ENCODE measurements at places on chromosomes 13 and 19.

DNA sequence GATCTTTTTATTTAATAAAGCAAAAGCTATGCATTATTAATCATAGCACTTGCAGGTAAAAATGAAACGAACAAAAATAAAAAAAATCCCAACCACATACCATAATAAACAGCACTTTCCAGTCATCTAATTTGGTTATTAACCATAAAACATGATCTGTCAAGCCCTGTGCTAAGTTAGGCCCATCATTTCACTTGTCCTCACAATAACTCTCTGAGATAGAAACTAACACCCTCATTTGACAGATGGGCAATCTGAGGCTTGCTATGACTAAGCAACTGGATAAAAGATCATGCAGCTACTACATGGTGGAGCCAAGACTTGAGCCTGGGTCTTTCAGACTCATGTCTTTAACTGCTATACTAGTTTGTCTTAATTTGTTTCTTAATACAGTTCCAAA is 21.8 kb downstream of the PROSER1 start:
- DNase-seq = no peak

DNA sequence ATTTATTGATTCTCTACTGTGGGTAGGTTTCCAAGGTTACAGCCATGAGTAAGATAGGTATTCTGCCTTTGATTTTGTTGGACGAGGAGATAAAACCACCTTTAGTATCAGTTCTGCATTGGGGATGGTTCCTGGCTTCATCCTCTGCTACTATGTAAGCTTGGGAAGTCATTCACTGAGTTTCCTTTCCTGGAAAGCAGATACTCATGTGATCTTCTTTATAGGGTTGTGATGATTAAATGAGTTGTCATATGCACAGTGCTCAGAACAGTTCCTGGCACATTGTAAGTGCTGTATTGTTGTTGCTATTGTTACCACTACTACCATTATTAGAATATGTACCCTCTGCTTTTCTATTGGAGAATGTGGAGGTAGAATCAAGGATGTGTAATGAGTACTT is 13.1 kb upstream of the WTIP start:
- no peak for DNase-seq

GRCh38 chr13:28685892-28686291 is 27.0 kb downstream of the POMP start:
- DNase-seq = no peak

DNA sequence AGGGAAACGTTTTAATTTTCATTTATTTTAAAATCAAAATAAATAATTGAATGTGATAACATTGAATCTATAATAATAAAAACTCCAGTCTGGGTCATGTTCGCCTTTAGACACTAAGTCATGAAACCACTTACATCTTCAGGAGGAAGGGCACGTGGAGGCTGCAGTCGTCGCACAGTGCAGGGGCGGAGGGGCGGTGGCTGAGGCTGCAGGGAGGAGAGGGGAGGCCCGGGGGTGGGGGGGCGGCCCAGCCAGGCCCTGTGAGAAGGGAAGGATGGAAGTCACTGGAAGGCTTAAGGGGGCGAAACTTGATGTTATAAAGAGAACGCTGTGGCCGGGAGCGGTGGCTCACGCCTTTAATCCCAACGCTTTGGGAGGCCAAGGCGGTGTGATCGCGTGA is 14.9 kb upstream of the LATS2 start:
- DNase-seq = no peak

DNA sequence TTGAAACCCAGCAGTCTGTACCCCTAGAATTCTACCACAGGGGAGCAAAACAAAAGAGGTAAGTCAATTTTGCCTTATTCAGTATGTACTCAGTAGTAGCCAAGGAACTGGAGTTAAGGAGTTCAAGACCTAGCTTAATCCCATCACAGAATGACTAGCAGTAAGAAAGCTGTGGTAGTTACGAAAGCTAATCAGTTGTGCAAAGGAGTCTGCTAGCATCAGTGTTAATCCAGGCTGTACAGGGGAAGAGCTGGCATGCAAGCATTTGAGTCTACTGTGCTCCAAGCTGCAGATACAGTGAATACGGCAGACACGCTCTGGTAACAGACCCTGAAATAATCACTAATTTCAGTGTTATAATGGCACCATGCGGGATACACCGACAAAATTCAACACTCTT is 4.7 kb downstream of the DNMT1 start:
- DNase-seq = no peak

- no peak for DNase-seq
Measured at GRCh38 chr13:99250982-99251825, 7.0 kb downstream of the GPR18 start.
